NCI-H2171 treated with DMSO at 0.1 percent for 48 hours (cell line): ENCODE measurements at places on chromosomes 12 and 14.

- no peak for DNase-seq
Measured at GRCh38 chr14:101737414-101738339, 23.8 kb upstream of the PPP2R5C start.

DNA sequence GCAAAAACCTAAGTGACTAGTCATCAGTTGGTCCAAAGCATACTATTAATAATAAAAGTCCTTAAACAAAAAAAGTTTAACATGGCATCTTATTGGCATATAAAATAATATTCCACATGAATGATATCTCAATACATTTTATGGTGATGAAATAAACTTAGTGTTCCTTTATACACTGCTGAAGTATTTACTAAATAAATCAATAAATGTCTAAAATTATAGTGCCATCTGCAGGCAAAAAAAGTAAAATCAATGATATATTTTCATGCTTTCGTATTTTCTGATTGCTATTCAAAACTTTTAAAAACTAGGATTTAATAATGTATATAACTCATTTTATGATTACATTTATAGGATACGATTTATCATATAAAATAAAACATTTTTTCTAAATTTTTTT, 30.5 kb downstream of the PUS7L start:
- peak; percentile 41 for DNase-seq

- no peak for DNase-seq
Measured at GRCh38 chr12:90122681-90123080, 414.0 kb upstream of the ATP2B1 start.

DNA sequence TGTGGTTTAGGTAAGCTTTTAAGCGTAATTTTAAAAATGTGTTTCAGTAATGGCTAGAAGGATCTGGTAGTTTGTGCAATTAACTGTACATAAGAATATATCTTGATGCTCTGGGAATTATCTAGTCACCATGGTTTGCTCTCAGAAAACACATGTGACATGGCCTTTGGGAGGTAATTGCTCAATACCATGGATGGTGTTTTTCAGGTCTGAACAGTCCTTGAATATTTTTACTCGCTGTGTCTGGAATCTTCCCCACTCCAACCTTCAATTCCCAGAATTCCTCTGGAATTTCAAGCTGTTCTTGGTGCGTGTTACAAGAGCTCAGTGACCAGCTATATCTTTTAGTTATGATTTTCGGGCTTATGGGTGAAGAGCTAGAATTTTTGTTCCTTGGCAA, 85.3 kb downstream of the DAAM1 start:
- no peak for DNase-seq

- DNase-seq: no peak
Measured at GRCh38 chr14:72640911-72641485, 252.9 kb downstream of the DPF3 start.

- DNase-seq: peak; percentile 59
Measured at GRCh38 chr14:24411443-24412389, 12.9 kb downstream of the NYNRIN start.

GRCh38 chr12:88624911-88625310, 44.6 kb upstream of the KITLG start:
- no peak for DNase-seq

DNA sequence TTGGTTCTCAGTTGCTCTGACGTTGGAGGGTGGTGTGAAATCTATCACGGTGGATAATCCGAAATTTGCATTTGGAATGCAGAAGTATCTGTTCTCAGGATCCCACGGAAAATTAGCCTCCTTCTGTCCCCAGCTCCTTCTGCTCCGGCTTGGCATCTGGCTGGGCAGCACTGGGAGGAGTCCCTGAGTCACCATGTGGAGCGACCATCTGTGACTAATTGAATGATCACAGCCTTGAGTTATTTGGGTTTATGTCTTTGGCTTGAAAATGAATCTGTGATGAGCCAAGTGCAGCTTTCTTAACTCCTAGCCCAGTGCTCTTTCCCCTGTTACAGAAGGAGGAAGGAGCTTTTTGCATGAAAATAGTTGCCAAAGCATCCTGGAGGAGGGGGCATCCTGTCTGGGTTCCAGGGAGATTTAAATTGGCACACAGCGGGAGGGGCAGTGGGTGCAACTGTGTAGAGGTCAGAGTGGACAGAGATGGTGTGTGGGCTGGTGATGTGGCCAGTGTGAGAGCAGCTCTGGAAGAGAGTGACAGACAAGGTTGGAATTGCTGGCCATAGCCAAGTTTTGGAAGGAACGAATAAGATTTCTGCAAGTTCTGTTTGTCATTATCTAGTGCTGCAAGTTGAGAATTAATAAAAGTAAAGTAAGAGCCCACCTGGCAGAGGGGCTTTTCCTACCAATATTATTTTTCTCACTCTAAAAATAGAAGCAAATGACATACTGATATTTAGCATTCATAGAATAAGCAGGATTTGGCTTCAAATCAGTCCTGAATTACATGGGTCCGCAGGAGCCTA, 74.4 kb downstream of the SLC24A4 start:
- peak; percentile 82 for DNase-seq

GRCh38 chr14:85596562-85596961, 66.6 kb downstream of the FLRT2 start:
- peak; percentile 97 for DNase-seq

DNA sequence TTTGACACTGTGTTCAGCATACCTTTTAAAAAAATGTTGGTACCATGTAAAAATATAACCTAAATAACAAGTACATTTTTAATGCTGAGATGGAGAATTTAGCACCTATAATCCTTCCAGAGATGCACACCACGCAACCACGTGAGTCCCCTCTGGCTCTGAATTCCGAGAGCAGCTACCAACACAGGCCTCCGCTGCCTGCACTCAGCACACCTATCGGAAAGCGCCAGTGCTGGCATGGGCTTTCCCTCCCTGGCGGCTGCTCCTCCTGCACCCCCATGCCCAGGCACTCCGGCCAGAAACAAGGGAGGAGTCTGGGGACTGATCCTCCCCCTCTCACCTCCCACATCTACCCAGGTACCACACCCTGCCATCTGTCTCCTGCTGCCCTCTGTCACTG, 47.0 kb downstream of the ITPK1 start:
- peak; percentile 99 for DNase-seq
